ENCODE measurements at places on chromosomes 5 and 9.

DNA sequence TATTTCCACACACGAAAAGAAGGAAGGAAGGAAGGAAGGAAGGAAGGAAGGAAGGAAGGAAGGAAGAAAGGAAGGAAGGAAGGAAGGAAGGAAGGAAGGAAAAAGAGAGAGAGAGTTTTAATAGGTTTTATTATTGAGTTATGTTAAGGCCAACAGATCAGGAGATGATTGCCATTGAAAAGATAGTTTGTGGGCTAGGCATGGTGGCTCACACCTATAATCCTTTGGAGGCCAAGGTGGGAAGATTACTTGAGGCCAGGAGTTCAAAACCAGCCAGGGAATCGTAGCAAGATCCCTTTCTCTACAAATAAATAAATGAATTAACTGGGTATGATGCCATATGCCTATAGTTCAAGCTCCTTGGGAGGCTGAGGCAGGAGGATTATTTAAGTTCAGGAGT is 877.2 kb downstream of the TLE4 start:
- no peak for DNase-seq

- no peak for DNase-seq
Observed at GRCh38 chr5:159198063-159199036, 11.0 kb downstream of the RNF145 start.

DNA sequence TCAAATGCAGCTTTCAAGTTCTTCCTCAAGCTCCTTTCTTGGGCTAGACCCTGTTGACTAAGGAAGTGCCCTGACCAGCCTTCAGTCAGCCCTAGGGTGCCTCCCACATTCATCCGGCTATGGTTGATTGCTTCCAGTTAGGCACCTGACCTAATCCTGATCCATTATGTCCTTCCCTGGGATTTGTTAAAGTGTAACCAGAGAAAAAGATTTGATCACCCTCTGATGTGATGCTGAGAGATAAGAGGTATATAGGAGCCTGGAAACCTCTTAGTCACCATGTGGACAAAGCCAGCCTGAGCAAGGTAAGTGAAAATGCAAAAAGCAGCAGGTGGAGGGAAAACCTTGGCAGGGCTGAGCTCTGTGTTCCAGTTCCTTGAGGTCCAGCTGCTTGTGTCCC is 178.8 kb upstream of the ERCC6L2 start:
- no peak for DNase-seq

DNA sequence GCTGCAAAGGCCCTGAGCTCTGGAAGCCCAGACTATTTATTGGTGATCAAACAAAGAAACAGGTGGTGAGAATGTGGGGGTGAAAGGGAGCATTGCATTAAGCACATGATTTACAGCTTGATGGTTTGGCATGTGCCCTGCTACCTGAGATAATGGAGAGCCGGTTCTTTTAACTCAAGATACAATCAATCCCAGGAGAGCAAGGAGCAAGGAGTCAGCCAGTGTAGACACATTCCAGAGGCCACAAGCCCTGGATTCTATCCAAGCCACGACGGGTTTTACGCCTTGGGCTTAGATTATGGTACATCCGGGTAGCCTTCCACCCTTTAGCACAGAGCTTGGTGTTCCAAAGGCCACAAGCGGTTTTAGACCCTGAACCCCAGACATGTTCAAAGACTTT is 292.2 kb downstream of the CYLC2 start:
- DNase-seq = no peak

DNA sequence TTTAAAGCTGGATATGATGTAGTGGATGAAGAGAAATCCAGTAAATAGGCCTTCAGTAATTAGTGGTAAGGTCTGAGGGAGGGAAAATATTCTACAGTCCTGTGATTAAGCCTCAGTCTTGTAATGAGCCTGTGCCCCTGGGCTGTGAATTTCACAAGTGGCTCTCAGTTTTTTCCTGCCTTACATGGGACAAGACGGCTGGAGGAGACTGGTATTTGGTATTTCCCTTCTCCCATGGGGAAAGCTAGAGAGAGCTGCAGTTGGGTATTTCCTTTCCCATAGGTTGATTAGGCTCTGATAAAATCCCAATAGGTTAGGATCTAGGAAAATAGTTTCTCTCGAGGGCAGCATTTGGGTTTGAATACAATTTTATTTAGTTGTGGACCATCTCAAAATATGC is 62.2 kb upstream of the GNA14 start:
- no peak for DNase-seq

- no peak for DNase-seq
Observed at GRCh38 chr5:57825031-57825686, 342.5 kb upstream of the ACTBL2 start.

- DNase-seq = no peak
Observed at GRCh38 chr5:158563760-158564390, 535.8 kb downstream of the EBF1 start.

DNA sequence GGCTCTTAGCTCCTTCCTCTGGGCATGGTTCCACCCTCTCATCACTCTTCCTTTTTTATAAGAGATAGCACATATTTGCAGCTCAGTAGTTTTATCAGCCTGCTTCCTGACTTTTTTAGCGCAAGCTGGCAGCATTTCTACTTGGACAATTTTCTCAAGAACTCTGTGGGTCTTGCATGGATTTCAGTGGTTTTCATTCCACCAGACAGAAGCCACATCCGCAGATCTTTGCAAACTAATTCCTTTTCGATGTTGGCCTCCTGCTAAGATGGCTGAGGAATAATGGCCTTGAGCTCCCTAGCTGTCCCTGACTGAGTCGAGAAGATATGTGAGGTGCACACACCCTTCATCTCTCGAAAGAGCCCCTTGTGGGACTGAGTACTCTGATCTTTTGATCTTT is 49.5 kb downstream of the GALNT12 start:
- no peak for DNase-seq

GRCh38 chr5:155064580-155064979 is 51.0 kb downstream of the KIF4B start:
- no peak for DNase-seq

DNA sequence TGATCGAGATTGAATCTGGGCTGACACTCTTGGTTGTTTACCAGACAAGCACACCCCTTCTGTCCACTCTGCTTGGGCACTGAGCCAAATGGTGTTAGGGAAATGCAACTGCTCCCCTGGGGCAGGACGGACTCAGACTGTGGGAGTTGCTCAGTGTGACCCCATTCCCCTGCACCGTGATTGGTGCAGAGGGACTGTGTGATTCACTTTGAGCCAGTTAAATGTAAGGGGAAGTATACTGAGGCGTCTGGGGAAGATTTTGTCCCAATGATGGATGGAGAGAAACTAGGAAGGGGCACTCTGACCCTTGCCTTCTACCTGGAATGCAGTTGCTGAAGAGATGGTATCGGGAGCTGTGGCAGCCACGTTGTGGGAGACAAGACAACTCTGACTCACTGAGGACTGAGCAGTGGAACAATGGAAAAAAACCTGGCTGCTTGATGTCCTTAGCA is 196.0 kb upstream of the ANKRD55 start:
- DNase-seq = no peak

- no peak for DNase-seq
Observed at GRCh38 chr5:79077680-79078365, 8.3 kb downstream of the BHMT2 start.

DNA sequence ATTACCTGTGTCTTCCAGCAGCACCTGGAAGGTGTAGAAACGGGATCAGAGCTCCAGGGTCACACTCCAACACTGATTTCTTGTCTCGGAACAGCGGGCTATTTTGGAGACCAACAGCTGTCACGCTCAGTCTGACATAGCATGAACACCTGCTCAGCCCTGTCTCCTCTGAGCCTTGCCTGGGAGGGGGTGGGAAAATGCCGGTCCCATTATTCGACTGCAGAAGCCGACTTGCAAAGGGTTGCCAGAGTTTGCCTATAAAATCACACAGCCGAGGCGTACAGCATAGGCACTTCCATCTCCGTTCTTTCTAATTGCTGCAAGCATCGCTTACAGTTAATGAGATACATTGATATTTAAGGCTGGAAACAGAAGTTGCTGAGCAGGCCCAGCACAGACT is 300.8 kb upstream of the MSX2 start:
- no peak for DNase-seq

GRCh38 chr5:68685863-68686262 is 408.0 kb upstream of the SLC30A5 start:
- no peak for DNase-seq

- peak; percentile 82 for DNase-seq
Observed at GRCh38 chr9:131277910-131278701, 1.8 kb upstream of the FAM78A start.

GRCh38 chr9:5531101-5531882 is 21.0 kb downstream of the PDCD1LG2 start:
- no peak for DNase-seq

DNA sequence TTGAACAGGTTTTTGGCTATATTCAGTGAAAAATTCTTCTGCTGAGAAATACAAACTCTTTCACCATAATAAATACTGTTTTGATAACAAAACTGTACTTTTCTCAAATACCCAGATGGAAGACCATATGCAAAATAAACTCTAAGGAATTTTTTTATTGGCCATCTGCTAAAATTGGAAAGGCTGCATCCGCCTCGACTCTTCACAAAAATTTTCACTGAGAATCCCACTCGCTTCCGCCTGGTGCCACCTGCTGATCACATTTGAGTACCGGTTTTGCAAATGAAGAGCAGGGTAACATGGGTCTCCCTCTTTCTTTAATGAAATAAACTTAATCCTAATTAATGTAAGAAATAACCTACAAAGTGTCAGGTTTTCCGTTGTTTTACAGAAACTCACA is 76.4 kb downstream of the TTLL11 start:
- no peak for DNase-seq

GRCh38 chr9:96417051-96417586 is 1.1 kb downstream of the ZNF367 start:
- DNase-seq = peak; percentile 94

DNA sequence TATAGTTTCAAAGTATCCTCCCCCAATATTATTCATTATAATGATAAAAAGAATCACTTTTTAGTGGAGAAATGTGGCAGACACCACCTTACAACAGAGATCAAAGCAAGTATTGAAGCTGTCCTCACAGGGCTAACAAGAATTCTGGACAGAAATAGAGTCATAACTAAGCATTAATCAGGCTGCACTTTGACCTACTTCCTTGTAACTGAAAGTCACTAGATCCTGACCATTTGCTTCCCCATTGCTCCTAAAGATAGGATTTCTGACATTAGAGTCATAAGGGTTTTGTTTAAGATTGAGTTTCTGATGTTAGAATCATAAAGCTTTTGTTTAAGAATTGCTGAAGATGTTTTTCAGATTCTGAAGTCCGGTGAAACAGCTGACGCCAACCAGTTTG is 159.7 kb downstream of the ATP10B start:
- DNase-seq = no peak

DNA sequence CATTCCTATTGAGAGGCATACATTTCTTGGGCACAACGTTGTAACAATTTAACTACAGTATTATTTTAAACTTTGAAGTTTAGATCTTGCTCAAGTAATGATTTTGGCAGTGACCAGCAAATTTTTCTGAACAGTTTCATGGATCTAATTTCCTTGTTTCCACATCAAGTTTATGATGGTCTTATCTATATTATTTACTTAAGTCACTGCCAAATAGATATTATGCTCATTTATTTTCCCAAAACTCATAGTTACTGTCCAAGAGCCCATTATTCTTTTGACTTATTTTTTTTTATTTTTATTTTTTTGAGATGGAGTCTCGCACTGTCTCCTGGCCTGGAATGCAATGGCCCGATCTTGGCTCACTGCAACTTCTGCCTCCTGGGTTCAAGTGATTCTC is 86.5 kb upstream of the TLE4 start:
- DNase-seq = no peak

- no peak for DNase-seq
Observed at GRCh38 chr9:18756712-18757125, 276.3 kb downstream of the SAXO1 start.

DNA sequence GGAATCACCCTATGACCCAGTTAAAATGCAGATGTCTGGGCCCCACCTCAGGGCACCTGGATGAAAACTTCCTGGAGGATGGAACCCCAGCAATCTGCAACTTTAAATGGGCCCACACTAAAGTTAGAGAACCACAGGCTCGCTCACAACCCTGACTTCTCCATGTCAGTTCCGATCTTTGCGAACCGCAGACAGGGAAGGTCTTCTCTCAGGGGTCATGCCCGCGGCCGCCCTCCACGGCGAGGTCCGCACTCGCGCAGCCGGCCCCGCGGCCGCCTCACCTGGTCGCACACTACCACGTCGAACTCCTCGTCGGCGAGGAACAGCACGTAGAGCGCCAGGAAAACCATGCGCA is 499 bp downstream of the ALG2 start:
- no peak for DNase-seq

- DNase-seq = no peak
Observed at GRCh38 chr9:70600506-70600905, 186.0 kb upstream of the KLF9 start.

DNA sequence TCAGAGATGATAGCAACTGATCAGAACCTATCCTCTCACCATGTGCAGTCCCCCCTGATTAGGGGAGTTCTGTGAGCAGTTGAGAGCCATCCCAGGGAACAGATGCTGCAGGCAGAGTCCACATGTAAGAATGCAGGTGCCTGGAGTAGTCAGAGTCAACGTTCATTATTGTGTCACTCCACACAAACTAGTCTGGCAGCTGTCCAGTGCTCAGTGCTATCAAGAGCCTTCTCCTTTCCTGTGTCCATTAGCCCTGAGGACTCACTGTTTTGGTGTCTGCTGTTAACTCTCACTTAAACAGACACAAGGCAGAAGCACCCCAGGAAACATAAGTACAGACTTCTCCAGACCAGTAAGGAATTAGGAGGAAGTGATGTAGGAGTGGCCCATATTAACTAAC is 2.5 kb downstream of the SH3TC2 start:
- DNase-seq = no peak

DNA sequence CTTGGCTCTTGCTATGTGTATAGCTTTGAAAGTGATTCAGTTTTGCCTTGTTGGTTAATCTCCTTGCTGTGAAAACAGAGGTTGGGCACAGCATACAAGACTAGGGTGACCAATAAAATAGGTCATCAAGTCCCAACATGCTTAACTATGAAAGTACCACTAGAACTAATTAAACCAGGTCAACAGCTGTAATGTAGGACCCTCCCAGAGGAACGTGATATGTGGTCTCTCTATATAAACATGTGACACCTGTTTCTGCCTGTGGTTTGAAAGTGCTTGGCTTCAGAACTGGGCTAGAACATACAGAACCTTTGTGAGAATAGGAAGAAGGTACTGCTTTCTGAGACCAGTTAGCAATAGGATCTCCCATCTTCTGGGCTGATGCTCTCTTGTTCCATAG is 297.1 kb downstream of the FBXL7 start:
- no peak for DNase-seq

DNA sequence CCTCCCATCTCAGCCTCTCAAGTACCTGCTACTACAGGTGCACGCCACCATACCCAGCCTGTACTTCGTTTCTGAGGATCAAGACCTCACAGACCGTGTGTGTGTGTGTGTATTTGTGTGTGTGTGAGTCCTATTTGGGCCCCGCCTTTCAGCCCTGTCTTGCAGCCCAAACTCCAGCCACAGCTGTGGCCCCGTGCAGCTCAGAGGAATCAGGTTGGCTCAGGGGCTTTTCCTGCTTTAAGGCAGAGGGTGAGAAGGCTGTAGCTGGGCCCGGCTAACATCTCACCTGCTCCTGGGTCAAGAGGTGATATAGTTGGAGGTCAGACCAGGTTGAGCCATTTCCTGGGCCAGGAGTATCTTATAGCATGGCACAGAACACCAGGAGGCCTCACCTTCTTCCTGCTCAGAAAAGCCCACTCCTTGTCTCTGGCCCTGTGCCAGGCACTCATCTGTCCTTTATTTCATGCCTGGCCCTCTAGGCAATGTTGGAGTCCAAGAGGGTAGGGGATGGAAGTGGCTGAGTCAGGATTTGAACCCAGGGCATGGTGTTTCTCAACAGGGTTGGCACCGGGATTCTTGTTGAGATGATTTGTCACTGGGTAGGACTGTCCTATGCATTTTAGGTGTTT is 1.6 kb upstream of the PHYKPL start:
- no peak for DNase-seq

- DNase-seq = no peak
Observed at GRCh38 chr5:40485021-40485998, 194.4 kb upstream of the PTGER4 start.

Measured in activated CD4-positive, alpha-beta T cell treated with anti-CD3 and anti-CD28 coated beads for 48 hours (primary cell).